Fibroblast of lung (primary cell): ENCODE measurements at places on chromosomes 11 and 22. TPM values are rescaled to one million over a fixed set of nuclear protein-coding genes. Genes with fewer than 3 reads are reported as not detected.
A peak's percentile ranks its signal among the peaks of the same experiment; 100 is the strongest.

The NDUFC2 gene
- total RNA-seq: 60.9 and 101 TPM in 2 replicates

GRCh38 chr11:128323381-128323780, 264.0 kb downstream of the ETS1 start:
- no peak for DNase-seq

The SERPING1 gene
- 17.2 and 20.0 TPM in 2 replicates for total RNA-seq

- no peak for DNase-seq
Measured at GRCh38 chr11:135004495-135004894, 592.5 kb upstream of the B3GAT1 start.

The SCUBE1 gene
- 0.17 and 0.51 TPM in 2 replicates for total RNA-seq

- DNase-seq: peak; percentile 19
Measured at GRCh38 chr11:63641727-63642126, 27.5 kb upstream of the PLAAT3 start.

DNA sequence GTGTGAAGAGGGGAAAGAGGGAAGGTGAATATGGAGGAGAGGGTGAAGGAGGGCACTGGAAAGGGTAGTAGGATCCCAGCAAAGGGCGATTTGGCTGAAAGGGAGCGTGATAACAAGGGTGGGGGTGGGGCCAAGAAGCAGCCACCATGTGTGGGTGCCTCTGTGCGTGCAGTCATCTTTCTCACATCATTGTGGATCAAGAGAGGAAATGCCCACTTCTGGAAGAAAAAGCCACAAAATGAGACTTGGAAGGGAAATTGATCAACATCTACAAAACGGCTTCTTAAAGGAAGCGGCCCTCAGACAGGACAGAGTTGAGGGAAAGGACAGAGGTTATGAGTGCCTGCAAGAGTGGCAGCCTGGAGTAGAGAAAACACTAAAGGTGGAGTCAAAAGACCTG, 1.2 kb upstream of the CXCR5 start:
- no peak for DNase-seq

The TMEM45B gene
- not detected in 2 replicates for total RNA-seq

The ARHGAP20 gene
- 9.4 and 11.6 TPM in 2 replicates for total RNA-seq

GRCh38 chr11:117281159-117281558, 10.0 kb upstream of the BACE1-AS start:
- DNase-seq: peak; percentile 93

The LIF gene
- total RNA-seq: 3.6 and 11.2 TPM in 2 replicates

GRCh38 chr22:45337536-45337935, 27.8 kb downstream of the FAM118A start:
- DNase-seq: no peak

DNA sequence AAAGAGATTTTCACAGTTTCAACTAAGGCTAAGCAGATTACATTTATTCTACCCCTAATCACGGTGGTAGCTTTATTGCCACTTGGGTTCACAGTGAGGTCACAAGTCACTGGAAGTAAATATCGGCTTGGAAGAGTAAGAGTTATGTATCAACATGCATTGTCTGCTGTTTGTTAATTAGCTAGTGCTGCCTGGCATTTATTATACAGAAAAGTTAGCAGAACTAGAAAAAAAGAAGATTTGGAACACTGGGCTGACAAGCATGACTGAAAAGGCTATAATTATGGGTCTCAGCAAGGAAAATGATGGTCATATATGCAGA, 13.7 kb upstream of the RAB38 start:
- no peak for DNase-seq

DNA sequence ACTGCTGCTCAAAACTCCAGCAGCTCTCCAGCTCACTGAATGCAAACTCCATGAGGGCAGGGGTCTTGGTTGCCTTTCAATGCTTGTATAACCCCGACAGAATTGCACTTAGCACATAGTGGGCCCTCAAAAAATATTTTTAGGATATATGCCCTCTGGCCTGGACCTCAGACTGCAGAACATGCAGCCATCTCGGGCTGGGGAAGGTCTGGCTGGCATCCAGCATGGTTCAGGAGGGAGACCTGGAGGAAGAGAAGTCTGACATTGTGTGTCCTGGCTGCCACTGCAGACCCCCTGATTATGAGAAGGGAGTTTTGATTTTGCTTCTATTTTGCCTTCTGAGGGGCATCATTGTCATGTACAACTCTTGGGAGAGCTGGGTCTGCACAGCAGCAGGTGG, 109.5 kb upstream of the PARVA start:
- no peak for DNase-seq

DNA sequence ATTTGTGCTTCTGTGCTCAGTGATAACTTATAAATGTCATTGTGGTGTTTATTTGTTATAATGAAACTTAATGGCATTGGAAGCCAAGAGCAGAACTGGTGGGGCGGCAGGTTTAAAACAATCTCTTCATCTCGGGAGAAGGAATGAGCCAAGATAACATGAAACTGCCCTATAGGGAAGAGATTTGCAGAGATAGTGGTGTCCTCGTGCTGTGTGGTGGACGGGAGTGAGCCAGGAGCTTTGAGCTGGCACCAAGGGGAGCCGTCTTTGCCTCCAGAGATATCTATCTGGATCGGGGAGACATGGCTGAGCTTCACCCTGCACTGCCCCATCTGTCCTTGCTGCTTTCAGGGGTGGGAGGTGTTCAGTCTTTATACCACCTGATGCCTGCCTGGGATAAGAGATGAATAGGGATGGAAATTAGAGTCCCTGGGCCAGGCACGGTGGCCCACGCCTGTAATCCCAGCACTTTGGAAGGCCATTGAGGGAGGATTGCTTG, 189.6 kb downstream of the ST3GAL4 start:
- no peak for DNase-seq

- DNase-seq: no peak
Measured at GRCh38 chr22:24688256-24688655, 85.3 kb downstream of the GGT1 start.

GRCh38 chr11:26219183-26220117, 112.5 kb upstream of the ANO3 start:
- DNase-seq: no peak

- peak; percentile 98 for DNase-seq
Measured at GRCh38 chr11:119795231-119795630, 66.2 kb upstream of the NECTIN1 start.

The HOATZ gene
- not detected in 2 replicates for total RNA-seq

- no peak for DNase-seq
Measured at GRCh38 chr11:17855531-17856290, 121.1 kb downstream of the KCNC1 start.

The OR8G5 gene
- total RNA-seq: not detected in 2 replicates

GRCh38 chr22:42156121-42156520, 25.5 kb upstream of the CYP2D6 start:
- DNase-seq: no peak

DNA sequence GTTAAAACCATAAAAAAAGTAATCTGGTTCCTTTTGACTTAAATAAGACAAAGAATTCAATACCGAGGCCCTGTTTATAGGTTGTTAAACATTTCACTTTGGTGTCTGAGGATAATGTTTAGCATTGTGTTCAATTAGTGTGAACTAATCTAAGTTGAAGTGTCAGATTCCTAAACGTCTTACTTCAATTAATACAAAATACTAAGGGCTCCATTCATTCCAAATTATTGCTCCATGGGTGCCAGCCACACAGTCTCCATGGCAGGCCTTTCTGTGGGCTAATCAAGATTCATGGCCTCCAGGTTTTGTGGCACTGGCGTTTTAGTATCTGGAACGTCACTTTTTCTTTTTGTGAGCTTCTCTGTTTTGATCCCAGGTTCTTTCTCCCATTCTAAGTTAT, 89.4 kb downstream of the TMEM135 start:
- no peak for DNase-seq

GRCh38 chr11:15519124-15519791, 404.5 kb downstream of the INSC start:
- no peak for DNase-seq

DNA sequence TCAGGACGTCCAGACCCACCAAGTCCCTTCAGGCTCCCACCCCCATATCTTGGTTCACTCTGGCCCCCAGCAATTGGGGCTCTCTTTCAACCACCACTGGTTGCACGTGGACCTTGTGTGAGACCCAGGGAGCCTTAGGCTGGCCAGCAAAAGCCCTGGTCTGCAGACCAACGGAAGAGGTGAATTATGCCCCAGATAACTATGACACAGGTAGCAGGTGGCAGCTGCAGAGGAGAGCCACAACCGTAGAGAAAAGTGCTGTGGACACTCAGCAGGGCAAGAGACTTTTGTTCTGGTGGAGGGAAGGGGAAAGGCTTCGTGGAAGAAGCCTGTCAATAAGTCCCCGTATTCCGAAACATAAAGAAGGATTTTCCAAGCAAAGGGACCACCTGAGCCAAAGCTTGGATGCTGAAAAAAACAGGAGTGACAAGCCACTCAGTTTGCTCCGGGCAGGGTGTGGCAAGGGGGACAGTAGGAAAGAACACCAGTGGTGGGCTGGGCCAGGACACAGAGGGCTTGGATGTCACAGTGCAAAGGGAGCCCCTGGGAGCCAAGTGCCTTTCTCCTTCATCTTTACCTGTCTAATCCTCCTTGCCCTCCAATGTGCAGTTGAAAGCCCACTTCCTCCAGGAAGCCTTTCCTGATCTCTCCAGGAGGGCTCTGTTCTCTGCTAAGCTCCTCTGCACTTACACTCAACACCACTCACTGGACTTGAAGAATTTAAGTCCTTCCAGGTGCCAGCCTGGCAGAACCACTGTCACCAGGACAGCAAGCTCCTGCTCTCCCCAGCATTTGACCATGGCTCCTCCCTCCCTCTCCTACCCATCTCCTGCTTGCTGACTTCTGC, 264.7 kb downstream of the BUD13 start:
- DNase-seq: no peak

The SCARF2 gene
- 12.8 and 14.5 TPM in 2 replicates for total RNA-seq

DNA sequence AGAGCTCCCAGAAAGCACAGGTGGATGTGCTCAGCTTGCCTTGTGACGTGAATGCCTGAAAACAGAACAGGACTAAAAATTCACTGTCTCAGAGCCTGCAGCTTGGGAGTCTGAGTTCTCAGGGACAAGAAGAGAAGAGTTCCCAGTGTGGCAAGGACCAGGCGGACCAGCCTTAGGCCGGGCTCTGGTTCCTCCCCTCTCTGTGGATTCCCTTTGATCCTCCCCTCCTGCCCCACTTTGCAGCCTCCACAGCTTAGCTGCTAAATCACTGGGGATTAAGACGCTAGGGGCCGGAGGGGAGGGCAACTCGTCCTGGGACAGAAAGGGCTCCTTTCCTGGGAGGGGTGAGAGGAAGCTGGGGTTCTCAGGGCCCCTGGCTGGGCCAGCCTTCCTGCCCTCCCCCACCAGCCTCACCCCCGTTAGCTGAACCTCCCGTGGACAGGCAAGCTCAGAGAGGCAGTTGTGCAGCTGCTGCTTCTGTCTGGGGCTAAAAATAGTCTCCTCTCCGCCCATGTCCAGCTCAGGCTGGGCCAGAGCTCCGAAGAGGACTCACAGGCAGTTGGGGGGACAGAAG, 29.9 kb upstream of the JAM3 start:
- peak; percentile 19 for DNase-seq

- no peak for DNase-seq
Measured at GRCh38 chr11:20310137-20310536, 53.4 kb upstream of the HTATIP2 start.

- no peak for DNase-seq
Measured at GRCh38 chr11:61480261-61480993, 28.1 kb upstream of the LRRC10B start.

The C11orf65 gene
- total RNA-seq: 1.8 and 2.3 TPM in 2 replicates

DNA sequence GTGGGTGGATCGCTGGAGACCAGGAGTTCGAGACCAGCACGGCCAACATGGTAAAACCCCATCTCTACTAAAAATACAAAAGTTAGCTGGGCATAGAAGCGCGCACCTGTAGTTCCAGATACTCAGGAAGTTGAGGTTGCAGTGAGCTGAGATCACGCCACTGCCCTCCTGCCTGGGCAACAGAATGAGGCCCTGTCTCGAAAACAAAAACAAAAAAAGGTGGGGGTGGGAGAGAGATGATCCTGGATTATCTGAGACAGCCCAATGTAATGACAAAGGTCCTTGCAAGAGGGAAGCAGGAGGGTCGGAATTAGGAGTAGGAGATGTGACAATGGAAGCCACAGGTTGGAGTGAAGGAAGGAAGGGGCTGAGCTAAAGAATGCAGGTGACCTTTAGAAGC, 87.6 kb upstream of the APOA1 start:
- no peak for DNase-seq

The CASP12 gene
- total RNA-seq: 0.17 and 0.26 TPM in 2 replicates

The MMP27 gene
- total RNA-seq: 0.17 TPM in 1 of 2 replicates, not detected in the other

- no peak for DNase-seq
Measured at GRCh38 chr11:70675697-70676374, 277.5 kb downstream of the CTTN start.

- DNase-seq: peak; percentile 58
Measured at GRCh38 chr22:24146194-24146616, 35.1 kb upstream of the SUSD2 start.

The MMP13 gene
- not detected in 2 replicates for total RNA-seq

The KIF18A gene
- 4.9 and 12.6 TPM in 2 replicates for total RNA-seq

DNA sequence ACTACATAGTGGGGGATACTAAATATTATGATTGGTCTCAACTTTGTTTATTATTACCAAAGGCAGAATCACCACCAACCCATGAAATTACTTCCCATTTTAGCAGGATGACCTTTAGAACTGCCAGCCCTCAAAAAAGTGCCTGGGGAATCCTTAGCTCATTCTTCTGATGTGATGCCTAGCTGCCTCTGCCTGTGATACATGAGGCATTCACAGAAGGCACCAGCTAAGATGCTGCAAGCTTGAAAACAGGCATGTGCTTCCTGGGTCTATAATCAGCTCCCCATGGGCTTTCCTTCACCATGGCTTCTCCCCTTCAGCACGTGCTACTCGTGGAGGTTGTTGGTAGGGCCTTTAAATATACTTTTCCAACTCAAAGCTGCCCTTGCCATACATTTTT, 50.4 kb upstream of the ARHGAP20 start:
- no peak for DNase-seq

The ANO1 gene
- 0.26 and 0.99 TPM in 2 replicates for total RNA-seq

- DNase-seq: no peak
Measured at GRCh38 chr11:128310676-128311445, 276.5 kb downstream of the ETS1 start.

- no peak for DNase-seq
Measured at GRCh38 chr11:3617990-3618389, 23.8 kb downstream of the ART5 start.

DNA sequence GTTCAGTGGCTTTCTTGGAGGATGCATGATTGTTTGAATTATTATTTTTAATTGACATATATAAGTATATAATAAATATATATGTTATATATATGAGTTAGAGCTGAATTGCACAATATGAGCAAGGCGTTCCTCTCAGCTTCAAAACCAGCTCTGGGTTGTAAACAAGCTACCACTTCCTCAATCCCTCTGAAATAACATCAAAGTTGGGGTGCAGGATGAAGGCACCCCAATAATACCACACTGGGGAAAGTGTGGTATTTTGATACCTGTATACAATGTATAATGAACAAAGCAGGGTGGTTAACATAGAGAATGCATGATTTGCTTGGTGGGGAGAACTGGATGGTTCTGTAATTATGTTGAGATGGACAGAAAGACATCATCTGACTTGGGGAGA, 1.7 kb upstream of the SORL1 start:
- no peak for DNase-seq

- DNase-seq: no peak
Measured at GRCh38 chr11:80315200-80315599, 874.4 kb upstream of the TENM4 start.
